ENCODE measurements at places on chromosomes 4 and X.

- no peak for DNase-seq
Measured at GRCh38 chr4:8653326-8654000, 60.9 kb downstream of the CPZ start.

- DNase-seq = no peak
Measured at GRCh38 chr4:56468097-56468422, 643 bp downstream of the SRP72 start.

DNA sequence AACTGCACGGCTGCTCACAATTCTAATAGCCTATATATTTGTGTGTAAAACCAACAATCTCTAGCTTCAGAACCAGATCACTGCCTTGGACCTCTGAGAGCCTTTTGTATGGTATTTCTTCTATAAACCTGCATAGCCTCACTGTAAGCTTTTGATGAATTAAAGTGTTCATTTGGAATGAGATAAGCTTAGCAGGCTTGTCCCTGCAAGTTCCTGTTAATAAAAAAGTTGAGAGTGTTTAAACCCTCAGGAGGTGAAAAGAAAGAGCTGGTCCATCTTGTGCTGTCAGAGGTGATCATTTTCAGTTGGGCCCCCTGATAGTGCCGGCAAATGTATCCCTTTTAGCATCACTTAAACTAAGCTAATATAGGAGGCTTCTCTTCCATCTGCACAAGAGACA, 191.8 kb downstream of the GPC3 start:
- no peak for DNase-seq

- no peak for DNase-seq
Measured at GRCh38 chr4:54657185-54657550, 589 bp upstream of the KIT start.

DNA sequence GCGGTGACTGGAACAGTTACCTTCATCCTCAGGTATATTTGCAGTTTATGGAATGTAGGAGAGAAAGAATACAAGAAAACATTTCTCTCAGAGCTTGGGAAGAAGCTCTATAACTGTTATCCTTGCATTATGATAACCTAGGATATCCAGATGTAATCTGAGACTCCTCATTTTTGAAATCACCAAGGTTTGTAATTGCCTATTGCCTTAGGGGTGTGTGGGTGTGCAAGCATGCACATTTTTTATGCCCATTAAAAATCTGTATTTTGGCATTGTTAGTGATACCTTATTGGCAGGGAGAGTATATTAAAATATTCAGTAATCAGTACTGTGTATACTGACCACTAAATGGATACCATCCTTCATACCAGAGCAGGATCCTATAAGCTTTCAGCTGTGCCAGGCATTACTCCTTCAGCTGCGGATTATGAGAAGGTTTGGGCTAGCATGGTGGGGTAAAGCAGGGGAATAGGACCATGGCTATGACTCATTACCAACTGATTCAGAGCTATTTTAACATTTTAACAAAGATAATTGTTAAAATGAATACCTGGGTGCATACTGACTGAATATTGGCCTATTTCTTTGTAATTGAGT, 8.3 kb downstream of the SEC24B start:
- no peak for DNase-seq

- no peak for DNase-seq
Measured at GRCh38 chr4:29336861-29337260, 1383.3 kb upstream of the PCDH7 start.

GRCh38 chr4:33160126-33160525, 2440.0 kb downstream of the PCDH7 start:
- no peak for DNase-seq

- no peak for DNase-seq
Measured at GRCh38 chr4:66219401-66219800, 549.1 kb upstream of the EPHA5 start.

Data from stimulated activated CD4-positive, alpha-beta T cell treated with anti-CD3 and anti-CD28 coated beads, Interleukin-4, amount 100 ng/mL, for 24 hours (primary cell).